Activated CD8-positive, alpha-beta memory T cell treated with anti-CD3 and anti-CD28 coated beads for 48 hours (primary cell): ENCODE measurements at places on chromosomes 16 and 17.

DNA sequence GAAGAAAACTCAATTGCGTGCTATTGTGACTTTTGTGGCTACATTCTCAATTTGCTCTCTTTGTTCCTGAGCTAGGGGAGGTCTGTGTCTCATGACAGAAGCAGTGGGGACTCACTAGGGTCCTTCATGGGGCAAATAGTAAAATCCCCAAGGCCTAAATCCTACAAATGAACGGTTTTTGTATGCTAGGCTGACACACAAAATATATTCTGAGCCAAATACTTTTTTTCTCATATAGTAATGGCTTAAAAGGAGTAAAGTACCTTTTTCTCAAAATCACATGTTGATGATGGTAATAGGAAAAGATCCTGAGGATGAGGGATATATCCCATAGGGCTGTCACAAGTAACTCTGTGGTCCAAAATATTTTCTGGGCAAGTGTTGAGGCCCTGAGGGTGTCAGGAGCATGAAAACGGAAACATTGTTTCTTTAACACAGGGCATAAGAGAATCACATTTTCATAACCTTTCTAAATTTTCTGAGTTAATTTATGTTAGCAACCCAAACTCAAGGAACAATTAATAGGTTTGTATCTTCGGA, 77.5 kb upstream of the CNTNAP4 start:
- DNase-seq: no peak

DNA sequence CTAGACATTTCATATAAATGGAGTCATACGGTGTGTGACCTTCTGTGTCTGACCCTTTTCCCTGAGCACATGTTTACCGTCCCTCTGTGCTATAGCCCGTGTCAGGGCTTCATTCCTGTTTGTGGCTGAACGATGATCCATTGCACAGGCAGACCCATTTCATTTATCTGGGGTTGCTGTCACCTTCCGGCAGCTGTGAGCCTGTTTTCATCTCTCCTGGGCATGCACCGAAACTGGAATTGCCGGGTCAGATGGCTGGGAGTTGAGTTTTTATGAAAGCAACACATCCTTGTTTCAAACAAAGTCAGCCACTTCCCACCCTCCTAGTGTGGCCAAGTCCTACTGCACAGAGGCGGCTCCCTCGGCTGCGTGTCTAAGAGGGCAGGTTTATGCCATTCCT, 25.5 kb downstream of the BAIAP2 start:
- DNase-seq: no peak

GRCh38 chr16:84042879-84043485, 387 bp upstream of the SLC38A8 start:
- no peak for DNase-seq

GRCh38 chr17:57638284-57638683, 106.8 kb downstream of the CCDC182 start:
- no peak for DNase-seq

GRCh38 chr17:41870627-41871026, 5.4 kb upstream of the KLHL11 start:
- DNase-seq: no peak

DNA sequence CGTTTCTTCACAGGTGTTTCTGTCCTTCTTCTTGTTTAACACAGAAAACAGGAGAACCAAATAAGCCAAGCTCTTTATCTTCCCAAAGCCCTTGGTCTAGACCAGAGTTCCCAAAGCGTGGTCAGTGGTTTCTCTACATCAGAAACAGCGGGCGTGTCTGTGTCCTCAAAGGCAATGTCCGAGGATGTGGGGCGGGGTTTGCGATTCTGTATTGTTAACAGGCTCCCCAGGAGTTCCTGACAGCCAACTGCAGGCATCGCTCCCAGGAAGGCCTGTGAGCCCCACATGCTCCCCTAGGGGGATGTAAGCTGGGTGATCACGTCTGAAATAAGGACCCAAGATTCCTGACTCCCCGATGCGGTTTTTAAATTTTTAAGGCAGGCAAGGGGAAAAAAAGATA, 28.4 kb upstream of the SLC25A19 start:
- no peak for DNase-seq

GRCh38 chr16:11302977-11303376, 21.8 kb upstream of the PRM1 start:
- no peak for DNase-seq

GRCh38 chr16:16016388-16016964, 67.1 kb downstream of the ABCC1 start:
- DNase-seq: no peak

- no peak for DNase-seq
Measured at GRCh38 chr17:4678448-4679026, 25.4 kb downstream of the PELP1 start.

DNA sequence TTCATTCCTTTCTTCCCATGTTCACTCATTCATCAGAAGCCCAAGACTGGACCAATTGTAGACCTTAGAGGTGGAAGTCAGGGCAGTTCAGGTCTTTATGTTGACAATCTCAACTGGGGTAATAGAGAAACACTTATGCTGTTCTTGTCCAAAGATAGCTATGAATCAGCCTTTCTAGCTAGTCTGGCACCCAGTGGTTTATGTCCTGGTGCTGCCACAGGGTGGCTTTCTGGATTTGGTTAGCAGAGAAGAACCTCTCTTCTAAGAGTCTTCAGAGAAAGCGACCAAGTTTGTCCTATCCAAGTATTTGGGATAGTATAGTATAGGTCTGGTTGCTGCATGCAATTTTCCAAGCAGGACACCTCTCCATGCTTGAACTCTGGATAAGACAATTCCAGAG, 83.3 kb downstream of the NOG start:
- DNase-seq: no peak

DNA sequence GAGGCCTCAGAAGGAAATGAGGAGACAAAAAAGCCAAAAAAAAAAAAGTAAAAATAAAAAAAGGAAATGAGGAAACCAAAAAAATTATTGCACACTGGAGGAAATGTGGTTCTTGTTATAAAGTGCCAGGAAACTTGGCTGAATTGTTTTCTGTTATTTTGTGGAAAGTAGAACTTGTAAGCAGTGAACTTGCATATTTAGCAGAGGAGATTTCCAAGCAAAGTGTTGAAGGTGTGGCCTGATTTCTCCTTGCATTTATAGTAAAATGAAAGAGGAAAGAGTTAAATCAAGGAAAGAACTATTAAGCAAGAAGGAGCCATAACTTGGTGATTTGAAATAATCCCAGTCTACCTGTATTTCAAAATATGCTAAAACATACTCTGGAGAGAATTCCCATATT, 34.1 kb upstream of the CPPED1 start:
- no peak for DNase-seq

- DNase-seq: no peak
Measured at GRCh38 chr17:29495011-29495410, 71.8 kb downstream of the ABHD15 start.

- no peak for DNase-seq
Measured at GRCh38 chr16:82016964-82017363, 5.7 kb upstream of the SDR42E1 start.

DNA sequence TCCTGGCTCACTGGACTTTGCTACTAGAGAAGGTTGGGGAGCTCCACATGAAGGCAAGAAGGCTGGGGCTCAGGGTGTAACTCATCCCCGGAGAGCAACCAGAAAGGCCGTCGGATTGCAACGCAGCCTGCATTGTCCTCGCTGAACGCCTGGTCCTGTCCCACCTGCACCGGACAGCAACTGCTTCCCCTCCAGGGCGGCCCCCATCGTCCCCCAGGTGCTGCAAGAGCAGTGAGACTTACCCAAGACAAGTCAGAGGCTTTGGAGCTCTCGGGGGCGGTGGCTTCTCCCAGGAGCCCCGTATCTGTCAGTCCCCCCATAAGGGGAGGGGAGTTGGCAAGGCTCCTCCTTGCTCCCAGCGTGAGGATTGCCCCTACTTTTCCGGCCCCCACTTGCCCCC, 18.4 kb downstream of the METRNL start:
- DNase-seq: no peak

- no peak for DNase-seq
Measured at GRCh38 chr17:8018436-8018835, 16.0 kb downstream of the GUCY2D start.

DNA sequence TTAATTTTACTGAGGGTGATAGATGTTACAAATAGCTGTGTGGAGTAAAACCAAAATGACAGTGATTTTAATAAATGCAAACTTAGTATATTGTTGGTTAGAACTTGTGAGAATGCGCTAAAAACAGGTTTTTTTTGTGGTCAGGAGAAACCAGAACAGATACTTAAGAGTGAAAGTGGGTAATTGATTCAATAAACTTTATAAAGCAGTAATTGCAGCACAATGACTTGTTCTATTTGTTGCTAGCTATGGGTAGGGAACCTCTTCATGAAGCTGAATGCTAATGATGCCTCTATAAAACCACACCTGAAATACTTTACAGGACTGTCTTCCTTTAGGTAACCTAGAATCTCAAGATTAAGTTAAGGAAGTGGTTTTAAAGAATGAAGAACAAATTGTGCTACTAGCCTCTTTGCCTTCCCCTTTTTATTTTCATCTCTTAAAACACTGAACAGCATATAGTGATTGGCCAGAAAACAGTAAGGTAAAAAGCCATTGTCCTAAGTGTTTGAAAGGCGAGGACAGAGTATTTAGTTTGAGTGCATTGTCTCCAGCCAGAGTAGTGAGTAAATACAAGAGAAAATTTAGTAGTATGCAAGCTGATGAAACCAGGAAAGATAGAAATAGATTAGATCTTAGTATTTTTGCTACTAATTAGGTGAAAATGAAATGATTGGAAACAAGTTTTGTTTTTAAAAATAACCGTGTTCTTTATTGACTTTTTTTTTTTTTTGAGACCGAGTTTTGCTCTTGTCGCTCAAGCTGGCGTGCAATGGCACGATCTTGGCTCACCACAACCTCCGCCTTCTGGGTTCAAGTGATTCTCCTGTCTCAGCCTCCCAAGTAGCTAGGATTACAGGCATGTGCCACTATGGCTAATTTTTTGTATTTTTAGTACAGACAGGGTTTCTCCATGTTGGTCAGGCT, 6.0 kb downstream of the GGNBP2 start:
- DNase-seq: no peak

- no peak for DNase-seq
Measured at GRCh38 chr16:60821661-60822060, 1214.6 kb downstream of the CDH8 start.

DNA sequence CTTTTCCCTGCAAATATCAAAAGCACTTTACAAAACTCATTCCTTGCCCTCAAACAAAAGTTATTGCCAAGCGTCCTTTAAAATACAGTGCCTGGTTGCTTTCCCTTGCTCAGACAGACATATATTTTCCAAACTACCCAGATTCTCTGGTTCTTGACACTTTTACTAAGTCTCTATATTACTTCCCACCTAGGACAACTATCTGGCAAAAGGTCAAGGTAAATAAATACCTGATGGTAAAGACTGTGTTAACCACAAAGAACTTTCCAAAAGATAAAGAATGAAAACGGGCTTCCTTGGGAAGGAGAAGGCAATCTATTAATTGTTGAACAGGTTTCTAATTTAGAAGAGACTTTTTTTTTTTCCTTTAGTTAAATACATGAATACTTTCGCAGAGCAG, 1.9 kb downstream of the HS3ST3A1 start:
- DNase-seq: no peak

GRCh38 chr17:42038221-42038973, 12.0 kb downstream of the C17orf113 start:
- no peak for DNase-seq

DNA sequence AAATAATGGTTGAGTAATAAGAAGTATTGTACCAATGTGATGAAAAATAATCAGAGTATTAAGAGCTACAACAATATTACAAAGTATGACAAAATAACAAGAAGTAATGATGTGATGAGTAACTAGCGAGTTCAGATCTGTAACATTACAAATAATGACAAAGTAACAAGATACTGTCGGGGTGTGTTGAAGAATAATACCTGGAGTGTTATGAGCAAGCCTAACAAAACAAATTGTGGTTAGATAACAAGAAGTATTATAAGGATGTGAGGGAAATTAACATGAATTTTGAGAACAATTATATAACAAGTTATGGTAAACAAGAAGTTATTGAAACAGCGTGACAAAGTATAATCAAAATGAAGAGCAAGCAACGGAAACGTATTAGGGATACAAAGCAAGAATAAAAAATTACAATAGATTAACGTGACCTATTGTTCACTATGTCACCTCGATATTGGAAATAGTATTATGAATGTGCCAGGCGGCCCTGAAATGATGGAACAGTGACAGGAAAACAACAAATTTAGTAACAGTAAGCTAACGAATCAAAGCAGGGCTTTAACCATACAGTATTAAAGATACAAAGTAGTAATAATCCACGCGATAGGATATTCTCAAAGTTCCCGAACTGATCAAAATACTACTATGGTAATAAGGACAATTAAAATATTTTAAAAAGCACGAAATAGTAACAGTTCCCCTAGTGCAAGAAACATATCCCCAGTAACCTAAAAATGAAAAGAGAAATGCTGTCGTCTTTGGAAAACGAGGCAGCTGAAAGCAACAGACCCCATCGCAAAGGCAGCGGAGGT, 1.6 kb downstream of the TBX4 start:
- no peak for DNase-seq

DNA sequence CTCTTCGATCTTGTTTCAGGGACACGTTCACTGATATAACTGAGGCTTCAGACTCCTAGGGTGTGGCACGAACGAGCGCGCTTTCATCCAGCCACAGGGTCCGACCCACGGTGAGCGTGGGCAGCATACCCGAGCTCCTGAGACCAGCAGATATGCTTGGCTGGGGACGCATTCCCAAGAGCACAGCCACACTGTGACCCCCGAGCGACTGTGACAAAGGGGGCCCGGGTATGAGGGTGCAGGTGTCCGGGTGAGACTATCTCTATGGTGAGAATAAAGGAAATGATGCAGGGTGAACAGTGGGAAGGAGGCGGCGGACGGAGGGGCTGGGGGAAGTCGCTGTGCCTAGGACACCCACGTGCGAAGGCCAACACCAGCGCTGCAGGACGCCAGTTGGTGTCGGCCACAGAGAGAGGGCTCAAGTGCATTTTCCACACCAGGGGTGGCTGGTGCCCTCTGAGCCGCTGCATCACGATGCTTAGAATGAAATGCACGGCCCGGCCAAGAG, 17.6 kb downstream of the RPH3AL start:
- no peak for DNase-seq

DNA sequence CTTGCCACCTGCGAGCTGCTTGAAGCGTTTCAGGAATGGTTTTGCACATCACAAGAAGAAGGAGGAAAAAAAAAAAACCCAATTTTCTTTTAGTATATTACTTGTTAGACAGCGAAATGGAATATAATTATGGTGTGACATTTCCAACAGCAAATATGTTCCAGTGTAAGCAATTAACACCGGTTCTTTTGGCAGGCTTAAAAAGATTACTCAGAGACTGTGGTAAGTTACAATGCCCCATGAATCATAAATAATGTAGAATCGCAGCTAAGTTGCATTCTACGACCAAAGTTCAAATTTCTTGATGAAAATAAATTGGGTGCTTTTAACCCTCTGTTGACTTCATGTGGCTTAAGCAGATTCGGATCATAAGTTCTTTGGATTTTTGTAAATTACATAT, 245.2 kb downstream of the XYLT1 start:
- DNase-seq: no peak

GRCh38 chr16:13781575-13782338, 138.2 kb upstream of the ERCC4 start:
- DNase-seq: no peak

- no peak for DNase-seq
Measured at GRCh38 chr16:87445486-87445885, 47.3 kb downstream of the ZCCHC14 start.
